ENCODE measurements at places on chromosomes 3 and 15. TPM values are rescaled to one million over a fixed set of nuclear protein-coding genes. Genes with fewer than 3 reads are reported as not detected.

GRCh38 chr15:40847223-40847961 lies 3.5 kb downstream of the SPINT1 start:
- DNase-seq: no peak

CD80 gene
- not detected for total RNA-seq

LSAMP gene
- total RNA-seq: 3.9 TPM

GRCh38 chr3:152299249-152299976 lies 30.7 kb downstream of the MBNL1 start:
- no peak for DNase-seq

GRCh38 chr3:108936924-108937689 lies 16.6 kb downstream of the GUCA1C start:
- no peak for DNase-seq

All from vagina (tissue), 2 donors.